ENCODE measurements at places on chromosomes 3 and 15.
A peak's percentile ranks its signal among the peaks of the same experiment; 100 is the strongest.

DNA sequence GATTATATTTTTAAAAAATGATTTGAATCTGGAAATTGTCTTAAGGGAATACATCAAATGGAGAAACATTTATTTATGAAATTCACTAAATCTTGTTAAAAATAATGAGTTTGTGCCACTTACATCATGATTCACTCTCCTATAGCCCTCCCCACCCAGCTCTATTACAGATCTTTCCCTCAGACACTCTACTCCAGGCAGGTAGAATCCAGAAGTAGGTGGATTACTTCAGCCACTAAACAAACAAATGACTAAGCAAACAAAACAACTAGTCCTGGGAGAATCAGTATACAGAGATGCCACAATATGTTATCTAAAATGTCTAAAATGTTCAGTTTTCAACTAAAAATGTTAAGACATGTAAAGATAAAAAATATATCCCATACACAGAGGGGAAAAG lies 608.1 kb upstream of the UBE2E2 start:
- DNase-seq, result no peak

GRCh38 chr15:49946681-49947080 lies 172.4 kb downstream of the ATP8B4 start:
- no peak for DNase-seq

DNA sequence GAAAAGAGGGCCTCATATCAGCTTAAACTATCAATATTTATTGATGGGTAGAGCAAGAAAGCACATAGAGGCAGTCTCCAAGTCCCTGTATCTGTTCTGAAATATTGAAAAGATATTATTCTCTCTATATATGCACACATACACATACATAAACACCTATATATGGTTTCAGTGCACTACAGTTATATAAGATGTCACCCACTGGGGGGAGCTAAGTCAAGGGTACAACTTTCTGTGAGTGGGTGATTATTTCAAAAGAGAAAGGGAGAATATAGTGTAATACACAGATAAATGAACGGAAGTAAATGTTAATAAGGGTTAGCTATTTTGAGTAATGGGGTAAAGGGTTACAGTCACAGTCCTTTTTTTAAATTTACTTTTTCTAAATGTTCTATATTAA lies 8.8 kb downstream of the SNTN start:
- DNase-seq, result no peak

DNA sequence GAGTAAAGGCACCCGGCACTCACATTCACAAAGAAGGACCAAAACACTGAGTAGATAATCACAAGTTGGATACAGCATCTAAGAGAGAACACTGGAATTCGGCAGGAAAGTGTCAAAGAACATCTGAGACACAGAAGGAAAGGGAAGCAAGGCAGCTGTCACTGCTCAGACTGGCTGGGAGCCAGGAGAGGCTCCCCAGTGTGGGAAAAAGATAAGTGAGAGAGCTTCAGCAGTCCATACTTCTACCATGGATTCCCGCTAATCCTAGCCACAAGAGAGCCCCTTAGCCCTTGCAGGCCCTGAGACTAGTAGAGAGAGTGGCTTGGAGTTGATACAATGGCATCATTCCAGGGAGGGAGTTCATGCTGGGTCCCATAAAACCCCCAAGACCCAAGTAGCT lies 36.7 kb upstream of the CP start:
- DNase-seq, result peak; percentile 5

DNA sequence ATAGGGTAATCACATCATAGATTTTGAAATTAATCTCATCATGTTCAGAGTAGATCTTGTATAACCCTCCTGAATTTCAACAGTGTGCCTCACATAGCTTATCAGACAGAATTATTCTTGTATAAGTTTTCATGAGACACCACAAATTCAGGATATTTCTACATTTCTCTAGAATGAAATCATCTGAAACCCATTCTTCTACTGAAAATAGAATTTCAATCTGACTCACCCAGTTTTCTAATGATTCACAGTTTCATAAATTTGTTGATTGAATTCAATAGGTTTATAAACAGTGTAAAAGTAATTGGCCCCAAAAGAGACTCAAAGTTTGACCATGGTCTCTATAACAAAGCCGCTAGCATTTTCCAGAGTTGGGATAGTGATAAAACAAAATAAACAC lies 1082.6 kb upstream of the EPHA6 start:
- DNase-seq, result no peak

- no peak for DNase-seq
Observed at GRCh38 chr3:62367763-62368195, 5.6 kb downstream of the FEZF2 start.

DNA sequence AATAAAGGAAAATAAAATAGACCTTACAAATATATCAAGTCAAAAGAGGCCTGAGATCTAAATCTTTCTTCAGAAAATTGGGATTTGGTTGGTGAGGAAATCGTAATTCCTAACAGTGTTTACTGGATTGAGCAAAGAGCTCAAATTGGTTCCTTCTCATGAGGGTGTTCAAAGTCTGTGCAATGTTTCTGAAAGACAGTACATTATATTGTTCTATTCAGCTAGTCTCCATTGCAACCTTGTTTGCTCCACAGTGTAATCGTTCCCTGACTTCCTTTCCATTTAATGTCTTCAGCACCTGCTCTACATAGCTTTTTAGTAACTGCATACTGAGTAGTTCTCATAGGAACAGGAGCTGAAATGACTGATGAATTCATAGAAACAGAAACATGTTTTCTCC lies 326.8 kb downstream of the SUCLG2 start:
- DNase-seq, result no peak

DNA sequence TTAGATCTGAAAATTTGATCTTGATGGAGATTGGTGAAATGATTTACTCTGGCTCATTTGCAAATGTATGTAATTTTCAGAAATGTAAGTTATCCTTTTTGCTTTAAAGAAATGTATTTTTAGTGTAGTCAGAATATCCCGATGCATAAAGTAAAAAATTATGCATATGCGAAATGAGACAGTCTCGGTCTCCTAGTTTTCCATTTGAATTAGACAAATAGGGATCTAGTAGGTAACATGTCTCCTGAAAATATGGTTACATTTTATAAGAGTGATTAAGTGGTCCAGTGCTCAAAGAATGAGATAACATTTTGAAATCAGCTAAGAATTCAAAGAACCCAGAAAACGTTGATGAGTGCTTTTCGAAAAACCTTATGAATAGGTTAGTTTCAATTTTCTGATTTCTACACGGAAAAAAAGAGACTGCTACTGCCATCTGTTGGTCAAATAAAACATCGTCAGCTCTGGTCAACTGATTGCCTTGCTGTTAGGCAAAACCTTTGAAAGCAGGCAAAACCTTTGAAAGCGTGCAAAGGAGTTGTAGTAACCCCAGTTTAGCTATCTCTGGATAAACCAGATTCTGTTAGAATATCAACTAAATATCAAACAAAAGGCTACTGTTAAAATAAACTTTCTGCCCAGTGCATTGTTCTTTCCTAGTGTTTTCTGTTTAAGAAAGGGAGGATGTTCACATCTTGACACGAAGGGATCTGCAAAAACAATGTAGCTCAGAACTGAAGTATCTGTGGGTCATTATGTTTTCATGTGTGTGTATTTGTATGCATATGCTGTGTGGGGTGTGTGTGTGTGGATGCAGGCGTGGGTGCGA lies 59.3 kb upstream of the CHMP2B start:
- DNase-seq, result peak; percentile 13

- no peak for DNase-seq
Observed at GRCh38 chr3:44981220-44981619, 5.2 kb downstream of the EXOSC7 start.

DNA sequence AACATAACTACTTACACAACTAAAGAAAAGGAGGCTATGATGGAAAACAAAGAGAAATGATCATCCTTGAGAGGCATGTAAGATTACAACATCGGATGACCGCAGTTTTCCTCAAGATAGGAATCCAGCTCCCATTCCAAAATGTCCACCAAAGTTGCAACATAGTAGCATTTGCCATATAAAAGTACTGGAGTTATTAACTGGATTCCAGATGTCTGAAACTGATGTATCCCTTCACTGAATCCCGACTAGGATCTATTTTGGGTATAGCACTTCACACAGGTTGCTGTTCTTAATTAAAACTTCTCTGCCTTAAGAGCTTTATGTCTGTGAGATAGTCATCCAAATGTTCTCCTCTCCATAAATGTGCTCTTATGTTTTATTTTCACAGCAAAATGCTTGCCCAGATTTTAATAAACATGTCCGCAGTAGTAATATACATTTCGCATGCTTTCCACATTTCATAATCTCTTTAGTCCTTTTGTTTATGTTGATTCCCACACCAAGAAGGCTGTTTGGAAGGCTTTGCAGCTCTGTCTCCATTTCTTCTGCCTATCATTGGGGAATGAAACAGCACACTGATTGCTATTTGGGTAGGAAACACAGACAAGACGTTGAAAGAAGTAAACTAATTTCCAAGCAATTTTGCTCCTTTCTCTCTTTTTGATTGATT lies 716.5 kb upstream of the CFAP20DC start:
- no peak for DNase-seq

DNA sequence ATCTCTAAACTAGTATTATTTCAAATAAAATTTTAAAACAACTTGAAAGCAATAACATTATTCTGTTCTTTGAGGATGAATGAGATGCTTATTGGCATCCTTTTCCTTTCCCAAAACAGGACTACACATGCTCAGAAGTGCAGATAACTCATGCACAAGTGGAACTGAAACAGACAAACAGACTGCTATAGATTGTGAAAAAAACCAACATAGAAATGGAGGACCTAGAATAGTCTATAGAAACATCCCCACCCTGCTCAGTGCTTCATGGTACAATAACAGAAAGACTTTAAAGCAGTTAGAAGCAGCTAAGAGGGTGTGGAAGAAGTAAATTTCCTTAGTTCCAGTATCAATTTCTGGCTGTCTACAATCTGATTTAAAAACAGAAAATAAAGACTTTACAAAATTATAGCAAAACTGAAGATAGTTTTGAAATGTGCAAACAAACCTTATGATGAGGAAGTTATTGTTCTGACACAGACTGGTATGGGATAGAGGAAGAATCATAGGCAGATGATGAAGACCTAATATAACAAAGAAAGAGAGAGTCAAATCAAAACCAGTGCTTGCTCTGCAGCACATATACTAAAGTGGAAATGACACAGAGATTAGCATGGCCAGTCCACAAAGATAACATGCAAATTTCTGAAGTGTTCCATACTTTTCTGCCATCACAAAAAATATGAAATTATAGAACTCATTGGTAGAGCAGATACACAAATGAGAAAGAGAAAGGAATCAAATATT lies 1025.4 kb downstream of the SQOR start:
- DNase-seq, result no peak

DNA sequence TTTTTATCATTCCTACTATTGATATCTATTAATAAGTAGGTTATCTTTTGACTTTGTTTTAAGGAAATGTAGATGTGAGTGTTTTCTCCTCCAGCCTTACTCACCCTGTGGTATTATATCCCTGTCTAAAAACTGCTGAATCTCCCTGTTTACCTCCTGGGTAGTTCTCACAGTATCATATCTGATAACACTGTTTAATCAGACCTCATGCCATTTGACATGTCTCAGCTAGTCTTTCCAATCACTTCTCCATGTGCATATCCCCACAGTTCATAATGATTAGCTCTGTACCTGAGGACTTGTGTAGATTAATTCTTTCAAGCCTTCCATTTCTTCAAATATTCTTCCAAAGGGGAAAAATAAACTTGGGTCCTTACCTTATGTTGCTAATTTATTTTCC lies 30.7 kb downstream of the DUOX2 start:
- no peak for DNase-seq

DNA sequence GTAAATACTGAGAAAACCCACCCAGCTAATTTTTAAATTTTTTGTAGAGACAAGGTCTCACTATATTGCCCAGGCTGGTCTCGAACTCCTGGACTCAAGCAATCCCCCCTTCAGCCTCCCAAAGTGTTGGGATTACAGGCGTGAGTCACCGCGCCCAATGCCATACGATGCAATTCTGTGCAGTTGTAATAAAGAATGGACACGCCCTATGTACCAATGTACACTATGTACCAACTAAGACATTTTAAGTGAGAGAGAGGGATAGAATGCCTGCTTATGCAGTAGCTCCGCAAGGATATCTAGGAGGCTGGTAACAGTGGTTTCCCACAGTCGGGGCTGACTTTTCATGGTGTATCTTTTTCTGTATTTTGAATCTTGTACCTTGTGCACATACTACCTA lies 14.6 kb downstream of the ZNF710 start:
- no peak for DNase-seq

DNA sequence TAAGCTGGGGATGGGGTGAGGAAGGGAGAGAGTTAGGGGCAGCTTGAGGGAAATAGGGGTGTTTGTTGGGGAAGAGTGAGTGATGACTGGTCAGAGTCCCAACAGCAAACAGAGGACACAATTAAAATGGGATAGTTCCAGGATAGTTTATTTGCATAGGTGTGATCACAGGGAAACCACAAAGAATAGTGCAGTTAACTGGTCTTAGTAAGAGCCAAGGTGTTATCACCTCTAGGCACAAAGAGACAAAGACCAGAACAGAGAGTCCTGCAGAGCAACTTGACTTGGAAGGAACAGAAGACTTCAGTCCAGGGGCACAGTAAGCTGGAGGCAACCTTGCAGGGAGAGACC lies 42.1 kb upstream of the DLG1 start:
- no peak for DNase-seq

- DNase-seq, result no peak
Observed at GRCh38 chr15:49428409-49429095, 5.5 kb downstream of the FGF7 start.
